Cortex of kidney (tissue), 1 donor: ENCODE measurements at places on chromosomes 1 and 21.

- DNase-seq, result no peak
Observed at GRCh38 chr1:63501256-63501655, 21.8 kb downstream of the ITGB3BP start.

GRCh38 chr1:202154766-202155477 is 5.5 kb downstream of the PTPN7 start:
- no peak for DNase-seq

- no peak for DNase-seq
Observed at GRCh38 chr1:115121793-115122192, 32.5 kb upstream of the TSPAN2 start.

DNA sequence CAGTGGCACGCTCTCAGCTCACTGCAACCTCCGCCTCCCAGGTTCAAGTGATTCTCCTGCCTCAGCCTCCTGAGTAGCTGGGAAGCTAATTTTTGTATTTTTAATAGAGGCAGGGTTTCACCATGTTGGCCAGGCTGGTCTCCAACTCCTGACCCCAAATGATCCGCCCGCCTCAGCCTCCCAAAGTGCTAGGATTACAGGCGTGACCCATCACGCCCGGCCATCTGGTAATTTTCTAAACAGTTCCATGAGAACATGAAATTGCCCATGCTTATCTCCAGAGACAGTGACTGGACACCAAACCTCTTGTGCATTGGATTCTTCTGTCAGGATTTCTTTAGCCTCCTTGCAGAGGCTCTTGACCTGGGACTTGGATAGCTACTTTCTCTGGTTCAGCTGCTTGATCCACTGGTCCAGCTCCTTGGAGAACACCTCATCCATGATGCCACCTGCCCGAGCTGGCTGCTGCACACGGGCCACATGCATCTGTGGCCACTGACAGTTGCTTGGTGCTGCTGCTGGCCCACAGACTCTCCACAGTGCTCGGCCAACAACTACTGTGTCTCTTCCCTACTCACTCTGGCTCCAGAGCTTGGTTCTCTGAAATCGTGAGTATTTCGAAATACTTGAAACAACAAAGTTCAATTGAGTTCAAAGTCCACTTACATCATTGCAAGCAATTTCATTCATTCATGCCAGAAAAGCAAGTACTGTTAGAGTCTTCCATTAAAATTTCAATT is 40.0 kb upstream of the CTPS1 start:
- DNase-seq, result no peak

- no peak for DNase-seq
Observed at GRCh38 chr1:41678111-41678878, 193.8 kb upstream of the EDN2 start.

- no peak for DNase-seq
Observed at GRCh38 chr1:24281591-24281990, 37.6 kb upstream of the GRHL3 start.

DNA sequence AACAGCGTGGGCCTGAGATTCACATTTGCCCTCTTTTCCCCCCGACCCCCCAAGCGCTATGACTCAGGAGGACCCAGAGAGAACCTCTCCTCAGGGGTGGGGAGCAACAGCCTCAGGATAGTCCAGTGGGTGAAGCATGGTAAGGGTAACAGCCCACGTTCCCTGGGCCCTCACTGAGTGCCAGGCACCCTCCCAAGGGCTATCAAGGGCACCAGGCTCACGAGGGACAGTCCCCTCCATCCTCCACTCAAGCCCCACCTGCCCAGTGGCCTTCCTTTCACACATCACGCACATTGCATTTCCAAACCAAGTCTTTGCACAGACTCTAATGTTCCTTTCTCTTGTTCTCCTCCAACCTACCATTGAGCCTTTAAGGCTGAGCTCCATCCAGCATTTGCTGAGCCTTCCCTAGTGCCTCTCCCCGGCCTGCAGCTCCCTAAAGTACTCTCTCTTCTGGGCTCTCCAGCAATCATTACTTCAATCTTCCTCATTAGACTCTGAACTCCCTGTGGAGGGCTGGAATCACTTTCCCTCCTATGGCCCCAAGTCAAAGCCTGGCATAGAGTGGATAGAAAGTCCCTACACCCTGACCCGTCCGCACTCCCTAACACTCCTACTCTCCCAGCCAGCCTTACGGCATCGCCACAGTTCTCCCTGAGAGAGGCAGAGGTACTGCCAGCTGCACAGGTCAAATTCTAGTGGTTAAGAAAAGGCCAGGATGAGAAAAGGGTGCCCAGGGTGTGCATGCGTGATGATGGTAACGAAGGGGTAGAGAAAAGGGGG is 1.0 kb downstream of the AKR7A2 start:
- DNase-seq, result no peak

- DNase-seq, result no peak
Observed at GRCh38 chr1:154864189-154864975, 5.7 kb downstream of the KCNN3 start.

- no peak for DNase-seq
Observed at GRCh38 chr1:235942625-235942934, 75.9 kb upstream of the LYST start.

GRCh38 chr1:55650444-55650843 is 435.3 kb upstream of the USP24 start:
- no peak for DNase-seq

DNA sequence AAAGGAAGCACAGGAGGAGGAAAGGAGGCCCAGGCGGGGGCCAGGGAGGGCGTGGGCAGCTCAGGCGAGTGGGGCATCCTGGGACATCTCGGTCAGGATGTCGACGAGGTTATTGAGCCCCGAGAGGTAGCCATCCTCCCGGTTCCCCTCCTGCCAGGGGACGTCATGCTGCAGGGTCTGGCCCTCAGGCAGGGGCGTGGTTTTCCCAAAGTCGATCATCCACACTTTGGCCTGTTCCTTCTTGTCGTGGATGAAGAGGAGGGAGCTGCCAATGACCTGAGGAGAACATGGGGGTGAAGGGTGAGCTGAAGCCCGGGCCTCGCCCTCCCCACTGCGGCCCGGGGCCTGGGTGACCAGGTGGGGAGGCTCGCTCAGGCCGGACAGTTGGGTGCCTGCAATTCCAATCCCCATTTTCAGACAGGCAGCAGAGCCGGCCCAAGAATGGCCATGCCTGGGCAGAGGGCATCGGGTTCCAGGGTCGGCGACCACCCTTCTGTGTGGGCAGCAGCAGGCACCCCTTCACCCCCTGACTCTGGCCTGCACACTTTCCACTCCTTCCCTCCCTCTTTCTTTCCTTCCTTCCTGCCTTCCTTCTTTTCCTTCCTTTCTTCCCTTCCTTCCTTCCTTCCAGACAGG is 86.2 kb downstream of the STUM start:
- no peak for DNase-seq

DNA sequence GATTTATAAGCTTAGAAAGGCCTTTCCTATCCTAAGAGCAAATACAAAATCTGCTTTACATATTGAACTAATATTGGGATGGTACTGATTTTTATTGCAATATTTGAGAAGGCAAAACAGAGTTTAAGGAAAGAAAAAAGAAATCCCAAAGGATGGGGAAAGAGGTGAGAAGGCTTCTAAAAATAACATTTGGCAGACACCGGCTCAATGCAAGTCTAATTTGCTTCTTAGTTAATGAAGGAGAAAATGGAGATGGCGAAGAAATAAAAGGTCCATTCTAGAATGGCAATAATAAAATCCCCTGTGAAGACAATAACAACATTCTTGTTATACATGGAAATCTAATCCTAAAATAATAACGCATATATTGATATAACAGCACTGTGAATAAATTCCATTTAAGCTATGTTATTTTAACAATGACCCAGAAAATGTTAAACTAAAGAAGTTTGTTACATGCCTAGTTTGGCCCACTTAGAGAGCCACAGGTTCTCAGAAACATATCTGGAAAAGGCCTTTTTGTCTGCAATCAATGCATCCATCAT is 117.7 kb downstream of the HLCS start:
- DNase-seq, result no peak

- no peak for DNase-seq
Observed at GRCh38 chr1:115217150-115218033, 120.7 kb downstream of the NGF start.

- no peak for DNase-seq
Observed at GRCh38 chr1:157237522-157237921, 99.3 kb upstream of the ETV3 start.

DNA sequence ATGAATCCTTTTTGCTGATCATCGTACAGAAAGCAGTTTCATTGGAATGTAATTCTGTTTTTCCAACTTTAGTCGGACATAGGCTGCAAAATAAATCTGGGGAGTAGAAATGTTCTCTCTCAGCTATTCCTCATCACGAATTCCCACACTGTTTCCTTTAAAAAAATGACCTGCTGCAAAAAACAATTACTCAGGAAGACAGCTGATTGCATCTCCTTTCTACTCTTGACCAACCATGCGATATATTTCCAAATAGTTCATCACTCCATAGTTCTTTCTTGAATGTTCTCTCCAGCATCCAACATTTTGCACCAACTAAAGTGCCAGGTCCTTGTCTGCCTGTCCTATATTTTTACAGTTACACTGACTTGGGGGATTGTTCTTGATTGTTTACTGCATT is 96.4 kb downstream of the S1PR1 start:
- DNase-seq, result no peak

- DNase-seq, result no peak
Observed at GRCh38 chr1:107198561-107198960, 57.7 kb downstream of the NTNG1 start.

DNA sequence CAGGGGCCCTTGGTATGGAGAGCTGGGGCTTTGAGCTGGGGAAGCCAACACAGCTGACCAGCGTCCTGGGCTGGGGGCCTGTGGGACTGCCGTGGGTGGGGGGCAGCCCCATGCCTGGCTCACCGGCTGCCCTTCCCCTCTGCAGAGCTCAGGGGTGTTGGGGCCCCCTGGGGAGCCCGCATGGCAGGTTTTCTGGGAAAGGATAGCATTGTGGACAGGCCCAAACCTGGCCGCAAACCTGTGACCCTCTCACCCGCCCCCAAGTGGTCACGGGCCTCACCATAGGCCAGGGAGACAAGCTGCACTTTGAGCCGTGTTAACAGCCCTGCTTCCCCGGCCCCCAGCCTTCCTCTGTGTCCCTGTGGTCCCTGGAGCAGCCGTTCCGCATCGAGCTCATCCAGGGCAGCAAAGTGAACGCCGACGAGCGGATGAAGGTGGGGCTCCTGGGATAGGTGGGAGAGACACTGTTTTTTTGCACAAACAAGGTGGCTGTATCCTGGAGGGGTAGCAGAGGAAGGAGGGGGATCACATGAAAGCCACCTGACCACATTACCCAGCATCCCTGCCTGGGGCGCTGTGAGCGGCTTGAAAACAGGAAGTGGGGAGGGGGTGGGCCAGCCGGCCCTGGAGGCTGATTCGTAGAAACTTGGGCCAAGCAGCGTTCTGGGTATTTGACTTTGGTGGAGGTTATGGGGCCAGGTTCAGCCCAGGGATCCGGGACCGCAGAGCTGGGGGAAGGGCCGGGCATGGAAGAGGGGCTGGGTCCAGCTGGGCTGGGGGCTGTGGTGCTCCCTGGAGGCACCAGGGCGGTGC is 65.9 kb downstream of the PIK3CD start:
- no peak for DNase-seq

DNA sequence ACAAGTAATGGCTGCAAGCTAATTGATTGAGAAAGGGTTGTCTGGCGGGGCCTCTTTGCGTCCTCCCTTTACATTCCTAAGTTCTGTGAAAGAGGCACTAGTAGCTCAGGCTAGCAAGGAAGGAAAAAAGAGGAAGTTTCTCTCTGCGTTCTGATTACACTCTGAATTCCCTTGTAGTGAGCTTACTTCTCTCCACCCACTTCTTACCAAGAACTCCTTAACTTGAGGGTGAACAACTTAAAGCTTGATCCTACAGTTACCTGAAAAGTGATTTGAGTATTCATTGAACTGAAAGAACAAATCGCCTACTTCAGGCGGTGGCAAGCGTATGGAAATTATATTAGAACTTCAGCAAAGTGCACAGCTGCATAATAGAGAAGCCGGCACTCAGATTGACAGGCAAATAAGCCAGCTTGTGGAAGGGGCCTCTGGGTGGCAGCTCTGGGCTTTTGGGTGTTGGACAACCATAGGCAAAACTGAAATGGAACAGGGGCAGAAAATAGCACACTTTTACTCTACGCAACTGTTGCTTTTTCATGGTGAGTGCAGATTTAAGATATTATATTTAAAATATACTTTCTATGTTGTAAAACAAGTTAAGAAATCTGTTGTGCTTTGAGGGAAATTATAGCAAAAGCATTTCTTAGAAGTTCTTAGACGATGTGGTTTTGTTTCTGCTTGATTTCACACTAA is 464.5 kb downstream of the USP25 start:
- no peak for DNase-seq

- DNase-seq, result no peak
Observed at GRCh38 chr1:192067360-192067759, 90.9 kb upstream of the RGS18 start.

DNA sequence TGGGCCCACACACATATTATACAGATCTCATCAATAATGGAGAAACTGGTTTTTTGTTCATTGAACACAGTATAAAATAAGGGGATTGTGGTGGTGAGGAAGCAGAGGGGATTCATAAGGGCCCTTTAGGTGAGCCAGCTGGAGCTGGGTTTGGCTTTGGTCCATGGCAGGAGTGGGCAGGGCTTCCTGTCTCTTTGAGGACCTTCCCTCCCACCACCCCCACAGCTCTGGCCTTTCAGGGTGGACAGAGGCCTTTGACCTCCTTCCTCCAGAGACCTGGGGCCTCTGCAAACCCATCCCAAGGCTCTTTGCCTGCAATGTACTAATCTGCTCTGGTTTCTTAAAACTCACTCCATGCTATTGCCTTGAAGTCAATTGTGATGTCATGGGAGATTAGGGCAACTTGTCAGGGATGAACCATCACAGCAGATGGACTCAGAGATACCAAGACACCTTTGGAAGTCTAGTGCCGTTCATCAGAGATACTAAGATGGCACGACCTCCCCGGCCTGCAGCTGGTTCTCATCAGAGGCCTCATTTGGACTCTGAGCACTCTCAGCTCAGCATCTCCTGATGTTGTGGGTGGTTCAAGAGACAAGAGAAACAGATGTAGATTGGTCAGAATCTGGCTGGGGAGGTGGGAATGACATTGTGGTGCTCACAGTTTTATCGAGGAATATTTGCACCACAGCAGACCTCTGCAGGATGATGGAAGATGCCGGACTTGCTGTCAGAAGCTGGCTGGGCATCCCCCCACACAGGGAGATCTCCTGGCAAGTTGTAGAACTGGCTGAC is 37.9 kb downstream of the LHX4 start:
- DNase-seq, result no peak

- DNase-seq, result no peak
Observed at GRCh38 chr1:1351511-1352427, 2.6 kb upstream of the DVL1 start.

- DNase-seq, result no peak
Observed at GRCh38 chr1:60311838-60312237, 238.3 kb upstream of the C1orf87 start.

DNA sequence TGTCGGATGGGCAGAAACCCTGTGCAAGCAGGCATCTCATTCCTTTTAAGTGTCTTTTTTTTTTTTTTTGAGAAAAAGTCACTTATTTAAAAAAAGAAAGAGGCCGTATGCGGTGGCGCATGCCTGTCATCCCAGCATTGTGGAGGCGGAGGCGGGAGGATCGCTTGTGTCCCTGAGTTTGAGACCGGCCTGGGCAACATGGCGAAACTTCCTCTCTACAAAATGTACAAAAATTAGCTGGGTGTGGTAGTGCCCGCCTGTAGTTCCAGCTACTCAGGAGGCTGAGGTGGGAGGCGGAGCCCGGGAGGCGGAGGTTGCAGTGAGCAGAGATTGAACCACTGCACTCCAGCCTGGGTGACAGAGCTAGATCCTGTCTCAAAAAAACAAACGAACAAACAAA is 1.7 kb downstream of the GPR137B start:
- no peak for DNase-seq
